CD8-positive, alpha-beta memory T cell (primary cell): ENCODE measurements at places on chromosomes 5 and 9. TPM values are rescaled to one million over a fixed set of nuclear protein-coding genes. Genes with fewer than 3 reads are reported as not detected.

CNTFR gene
- total RNA-seq = not detected

GFI1B gene
- total RNA-seq = not detected

GRCh38 chr5:66867618-66868322, 271.6 kb downstream of the MAST4 start:
- DNase-seq = no peak

DNA sequence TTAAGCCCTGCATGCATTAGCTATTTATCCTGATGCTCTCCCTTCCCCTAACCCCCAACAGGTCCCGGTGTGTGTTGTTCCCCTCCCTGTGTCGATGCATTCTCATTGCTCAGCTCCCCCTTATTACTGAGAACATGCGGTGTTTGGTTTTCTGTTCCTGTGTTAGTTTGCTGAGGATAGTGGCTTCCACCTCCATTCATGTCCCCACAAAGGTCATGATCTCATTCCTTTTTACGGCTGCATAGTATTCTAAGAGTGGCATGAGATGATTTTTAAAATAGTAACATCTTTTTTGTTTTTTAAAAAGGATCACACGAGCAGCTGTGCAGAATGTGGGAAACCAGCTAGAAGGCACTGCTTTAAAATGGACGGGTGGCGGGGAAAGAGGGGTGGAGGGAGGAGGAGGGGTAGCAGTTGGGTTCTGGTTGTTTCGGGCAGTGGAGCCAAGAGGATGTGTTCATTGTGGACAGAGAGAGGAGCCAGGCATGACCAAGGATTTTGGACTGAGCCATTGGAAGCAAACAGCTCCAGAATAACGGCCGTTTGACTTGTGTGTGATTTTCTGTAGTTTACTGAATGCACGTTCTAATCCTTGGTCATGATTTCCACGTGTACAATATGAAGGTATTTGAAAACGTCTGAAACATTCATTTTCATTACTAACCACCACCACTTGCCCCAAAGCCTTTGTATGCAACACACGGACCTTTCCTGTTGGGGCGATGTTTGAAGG, 1.7 kb upstream of the TENT4A start:
- no peak for DNase-seq

GRCh38 chr5:82991678-82992323, 85.4 kb downstream of the TMEM167A start:
- no peak for DNase-seq

GRCh38 chr9:37992924-37993349, 76.1 kb downstream of the SHB start:
- no peak for DNase-seq

DNA sequence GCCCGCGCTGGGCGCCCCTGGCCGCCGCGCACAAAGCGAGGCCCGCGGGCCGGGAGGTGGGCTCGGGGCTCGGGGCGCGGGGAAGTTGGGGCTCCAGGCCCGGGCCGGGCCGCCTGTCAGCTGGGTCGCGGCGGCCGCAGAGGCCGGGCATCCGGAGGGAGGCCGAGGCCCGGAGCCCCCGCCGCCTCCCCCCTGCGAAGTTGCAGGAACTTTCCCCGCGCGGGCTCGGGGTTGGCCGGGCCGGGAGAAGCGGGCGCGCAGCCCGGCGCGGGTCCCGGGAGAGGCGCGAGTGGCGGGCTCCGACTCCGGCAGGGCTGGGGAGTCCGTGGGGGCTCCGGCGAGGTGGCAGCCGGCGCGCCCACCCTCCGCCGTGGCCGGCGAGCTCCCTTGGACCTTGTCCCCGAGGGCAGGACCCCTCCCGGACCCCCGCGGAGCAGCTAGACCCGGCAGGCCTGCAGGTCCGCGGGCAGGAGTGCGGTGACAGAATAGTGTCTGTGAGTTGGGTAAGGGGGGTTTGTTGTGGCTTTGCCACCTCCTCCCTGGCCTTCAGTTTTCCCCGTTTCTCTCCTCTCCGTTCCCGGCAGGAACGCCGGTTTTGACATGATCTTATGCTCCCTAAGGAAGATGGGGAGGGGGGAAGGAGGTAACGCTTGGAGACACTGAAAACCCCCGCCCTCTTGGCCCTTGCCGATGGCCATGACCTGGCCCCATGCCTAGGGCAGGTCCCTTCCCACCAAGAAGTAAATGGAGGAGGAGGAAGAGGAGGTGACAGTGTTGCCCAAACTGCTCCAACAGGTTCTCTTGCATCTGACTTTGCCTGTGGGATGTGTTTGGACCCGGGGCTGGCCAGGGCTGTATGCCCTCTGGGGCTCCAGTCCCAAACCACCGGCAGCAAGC, 942 bp downstream of the PHF2 start:
- DNase-seq = no peak

DNA sequence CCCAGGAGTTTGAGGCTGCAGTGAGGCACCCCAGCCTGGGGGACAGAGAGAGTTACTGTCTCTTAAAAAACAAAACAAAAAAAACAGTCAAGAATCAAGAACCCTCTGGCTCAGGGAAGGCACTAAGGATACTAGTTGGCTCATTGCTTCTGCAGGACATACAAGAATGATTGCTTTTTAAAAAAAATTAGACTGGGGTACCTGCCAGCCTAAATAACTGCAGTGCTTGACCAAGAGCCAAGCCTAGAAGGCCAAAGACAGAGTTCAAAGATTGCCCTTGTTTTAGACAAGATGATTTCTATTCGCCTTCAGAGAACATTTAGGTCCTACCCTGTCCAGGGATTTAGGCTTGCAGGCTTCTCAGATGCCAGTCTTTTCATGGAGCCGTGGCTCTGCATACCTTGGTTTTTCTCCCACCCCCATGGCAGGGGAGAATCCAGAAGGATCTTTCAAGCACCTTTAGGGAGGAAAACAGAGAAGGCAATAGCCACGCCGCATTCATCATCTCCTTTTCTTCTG, 93.7 kb upstream of the IL6ST start:
- no peak for DNase-seq

GRCh38 chr5:56918054-56918453, 8.7 kb downstream of the SETD9 start:
- no peak for DNase-seq
